ENCODE measurements at places on chromosomes 12 and 14. TPM values are rescaled to one million over a fixed set of nuclear protein-coding genes. Genes with fewer than 3 reads are reported as not detected.

- DNase-seq: no peak
Measured at GRCh38 chr12:91215940-91216454, 33.4 kb upstream of the DCN start.

GRCh38 chr12:39000370-39000769 is 95.0 kb upstream of the CPNE8 start:
- DNase-seq: no peak

DNA sequence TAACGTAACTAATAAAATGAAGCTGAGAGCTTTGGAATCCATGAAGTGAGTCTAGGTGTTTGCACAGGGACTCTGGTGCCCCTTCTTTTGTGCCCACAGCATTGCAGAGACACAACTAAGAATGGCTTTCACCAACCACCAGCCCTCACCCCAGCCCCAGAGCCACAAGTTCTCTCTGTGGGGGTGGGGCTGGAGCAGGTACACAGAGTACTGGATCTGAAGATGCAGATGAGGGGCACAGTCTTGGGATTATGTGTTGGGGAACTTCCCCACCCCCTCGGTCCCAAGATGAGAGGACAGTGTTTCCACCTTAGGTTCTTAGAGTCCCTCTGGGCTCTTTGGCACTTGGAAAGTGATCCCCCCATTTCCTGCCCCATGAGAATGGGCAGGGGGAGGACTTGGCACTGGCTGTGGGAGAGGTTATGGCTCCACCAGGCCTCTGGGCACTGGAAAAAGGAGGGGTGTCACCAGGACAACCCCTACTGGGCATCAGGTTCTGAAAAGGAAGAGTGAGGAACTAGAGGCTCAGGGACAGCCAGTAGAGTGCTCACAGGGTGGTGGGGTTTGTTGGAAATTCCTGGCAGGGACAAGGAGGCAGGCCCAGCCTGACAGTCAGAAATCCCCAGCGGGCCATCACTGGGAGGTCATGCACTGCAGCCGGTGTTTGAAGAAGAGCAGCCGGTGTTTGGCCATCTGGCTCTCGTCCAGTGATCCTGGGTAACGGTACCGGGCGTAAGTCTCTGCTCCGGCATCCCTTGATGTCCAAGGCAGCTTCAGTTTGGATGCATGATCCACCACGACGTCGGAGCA is 6.7 kb downstream of the B4GALNT1 start:
- DNase-seq: no peak

DNA sequence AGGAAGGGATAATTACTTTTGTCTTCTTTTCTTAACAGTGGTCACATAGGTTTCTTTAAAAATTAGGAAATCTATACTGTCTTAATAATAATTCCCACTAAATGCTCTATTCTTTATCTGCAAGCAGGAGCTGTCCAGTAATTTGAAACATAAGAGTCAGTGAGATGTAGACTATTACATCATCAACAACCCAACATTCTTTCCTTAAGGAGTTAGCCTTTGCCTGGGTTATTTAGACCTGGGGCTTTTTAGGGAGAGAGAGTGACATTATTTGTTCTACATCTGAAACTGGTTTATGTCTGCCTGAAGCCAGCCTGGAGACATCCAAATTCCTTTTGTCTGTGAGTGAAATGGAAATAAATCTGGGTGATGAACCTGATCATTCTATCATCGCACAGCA is 294.4 kb downstream of the TMTC2 start:
- no peak for DNase-seq

GRCh38 chr12:96807741-96808140 is 99.3 kb upstream of the NEDD1 start:
- no peak for DNase-seq

DNA sequence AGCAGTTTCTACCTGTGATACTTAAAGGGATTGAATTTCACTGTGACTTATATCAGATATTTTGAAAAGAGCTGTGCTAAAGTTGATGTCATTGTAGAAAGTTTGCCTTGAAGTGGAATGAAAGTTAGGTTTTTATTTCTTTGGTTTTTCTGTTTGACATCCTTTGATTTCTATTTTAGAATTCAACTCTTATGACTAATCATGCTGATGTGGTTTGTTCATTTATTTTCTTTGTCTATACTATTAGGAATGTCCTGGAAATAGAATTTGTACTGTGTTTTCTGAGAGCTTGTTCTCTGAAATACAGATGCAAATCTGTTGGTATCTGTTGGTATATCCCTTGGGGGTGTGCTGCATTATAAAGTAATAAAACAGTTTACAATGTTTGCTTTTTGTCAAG is 3.3 kb downstream of the CNOT2 start:
- DNase-seq: no peak

- DNase-seq: no peak
Measured at GRCh38 chr12:10612984-10613348, 443 bp downstream of the MAGOHB start.

DNA sequence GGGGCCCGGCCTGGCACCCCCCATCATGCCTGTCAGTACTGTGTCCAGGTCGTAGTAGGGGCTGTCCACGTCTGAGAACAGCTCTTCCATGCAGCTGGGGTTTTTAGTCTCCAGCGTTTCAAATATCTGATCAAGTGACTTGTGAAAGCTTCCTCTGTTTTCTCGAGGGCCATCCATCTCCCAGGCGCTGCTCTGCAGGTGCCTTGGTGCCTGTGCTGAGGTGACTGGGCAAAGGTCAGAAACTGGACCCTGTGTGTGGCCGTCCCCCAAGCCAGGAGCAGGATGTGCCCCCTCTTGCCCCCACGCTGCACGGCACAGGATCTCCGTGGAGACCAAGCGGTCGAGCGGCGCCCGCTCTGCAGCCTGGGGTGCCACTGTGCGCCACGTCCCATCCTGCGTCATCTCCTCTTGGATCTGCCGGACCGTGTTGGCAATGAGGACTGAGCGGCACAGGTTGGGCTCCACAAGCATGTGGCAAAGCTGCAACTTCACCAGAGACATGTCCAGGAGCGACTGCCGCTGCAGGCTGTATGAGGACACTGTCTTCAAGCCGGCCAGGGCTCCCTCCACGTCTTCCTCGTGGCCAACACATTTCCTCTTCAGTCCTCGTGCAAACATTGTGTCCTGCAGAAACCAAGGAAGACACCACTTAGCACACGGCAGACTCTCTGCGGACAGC is 9.4 kb downstream of the CDCA4 start:
- no peak for DNase-seq

DNA sequence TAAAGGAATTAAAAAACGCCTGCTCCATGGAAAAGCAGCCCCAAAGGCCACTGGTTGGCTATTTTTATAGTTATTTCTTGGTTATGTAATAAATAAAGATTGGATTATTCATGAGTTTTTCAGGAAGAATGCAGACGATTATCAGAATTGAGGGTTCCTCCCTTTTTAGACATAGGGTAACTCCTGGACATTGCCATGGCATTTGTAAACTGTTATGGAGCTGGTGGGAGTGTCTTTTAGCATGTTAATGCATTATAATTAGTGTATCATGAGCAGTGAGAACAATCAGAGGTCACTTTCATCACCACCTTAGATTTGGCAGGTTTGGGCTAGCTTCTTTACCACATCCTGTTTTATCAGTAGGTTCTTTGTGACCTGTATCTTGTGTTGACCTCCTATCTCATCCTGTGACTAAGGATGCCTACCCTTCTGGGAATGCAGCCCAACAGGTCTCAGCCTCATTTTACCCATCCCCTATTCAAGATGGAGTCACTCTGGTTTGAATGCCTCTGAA is 728.7 kb downstream of the GALC start:
- DNase-seq: no peak

DNA sequence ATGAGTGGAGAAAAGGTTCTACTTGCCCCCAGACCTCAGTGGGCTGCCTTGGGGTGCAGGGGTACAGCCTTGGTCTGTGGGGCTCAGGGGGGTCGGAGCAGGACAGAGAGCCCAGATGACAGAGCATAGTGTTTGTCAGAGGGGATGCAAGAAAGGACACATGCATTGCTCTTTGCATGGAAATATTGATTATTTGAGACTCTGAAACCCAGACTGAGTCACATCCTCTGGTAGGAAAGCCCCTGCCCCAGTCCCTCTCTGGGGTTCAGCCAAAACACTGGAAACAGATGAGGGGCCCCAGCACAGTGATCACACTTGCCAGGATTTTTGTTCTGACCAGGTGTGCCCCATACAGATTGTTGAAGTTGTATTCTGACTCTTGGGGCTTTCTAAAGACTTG is 1094.4 kb downstream of the BCL11B start:
- DNase-seq: no peak

GRCh38 chr12:123127182-123127495 is 23.8 kb downstream of the PITPNM2 start:
- DNase-seq: no peak

- peak; percentile 30 for DNase-seq
Measured at GRCh38 chr12:85831327-85831990, 4.8 kb downstream of the RASSF9 start.

- DNase-seq: peak; percentile 80
Measured at GRCh38 chr12:53213348-53213747, 6.3 kb upstream of the ITGB7 start.

Gene DCN
- total RNA-seq: not detected

Gene USP44
- total RNA-seq: 4.2 TPM

Gene CLEC14A
- total RNA-seq: 84.2 TPM

Gene P2RX7
- 3.9 TPM for total RNA-seq

Gene AQP2
- not detected for total RNA-seq

Gene LALBA
- not detected for total RNA-seq

Data from dermis microvascular lymphatic vessel endothelial cell (primary cell).